Activated CD4-positive, alpha-beta T cell treated with anti-CD3 and anti-CD28 coated beads, Interleukin-2, amount 50 U/mL, for 4 hours (primary cell): ENCODE measurements at places on chromosomes 11 and 22.

GRCh38 chr11:73191151-73191550 lies 26.9 kb upstream of the P2RY2 start:
- DNase-seq, result no peak

DNA sequence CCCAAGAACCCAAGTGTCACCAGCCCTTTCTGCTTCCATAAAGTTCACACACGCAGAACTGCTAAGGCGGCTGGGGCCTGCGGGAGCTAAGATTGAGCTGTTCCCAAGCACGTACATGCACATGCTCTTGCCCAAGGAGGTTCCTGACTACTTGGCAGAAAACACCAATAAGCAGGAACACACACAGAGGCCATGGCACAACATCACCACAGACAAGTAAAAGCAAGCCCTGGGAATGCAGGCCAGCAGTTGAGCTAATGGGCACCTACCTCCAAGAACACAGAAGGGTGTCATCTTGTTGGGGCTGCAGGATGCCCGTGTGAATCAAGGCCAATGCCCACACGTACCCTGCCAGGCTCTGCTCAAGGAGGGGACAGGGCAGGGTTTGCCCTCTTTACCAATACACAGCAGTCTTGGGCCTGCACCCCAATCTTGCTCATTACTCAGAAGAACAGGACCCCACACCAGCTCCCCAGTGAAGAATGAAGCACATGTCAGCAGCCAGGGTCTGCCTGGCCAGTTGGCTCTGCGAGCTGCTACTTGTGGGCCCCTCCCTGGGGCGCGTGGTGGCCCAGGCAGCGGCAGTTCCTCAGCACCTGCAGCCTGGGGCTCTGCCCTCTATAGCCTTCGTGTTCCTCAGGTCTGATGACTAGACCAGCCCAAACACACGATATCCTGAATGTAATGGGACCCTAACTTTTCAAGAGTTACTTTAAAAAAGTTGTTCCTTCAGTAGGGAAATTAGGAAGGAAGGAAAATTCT lies 32.3 kb upstream of the CYP2D6 start:
- DNase-seq, result no peak

- DNase-seq, result no peak
These were observed 58.3 kb downstream of the MRTFA start for GRCh38 chr22:40578171-40578570.

- DNase-seq, result peak; percentile 10
These were observed 76.2 kb downstream of the SLC1A2 start for GRCh38 chr11:35343033-35343598.

DNA sequence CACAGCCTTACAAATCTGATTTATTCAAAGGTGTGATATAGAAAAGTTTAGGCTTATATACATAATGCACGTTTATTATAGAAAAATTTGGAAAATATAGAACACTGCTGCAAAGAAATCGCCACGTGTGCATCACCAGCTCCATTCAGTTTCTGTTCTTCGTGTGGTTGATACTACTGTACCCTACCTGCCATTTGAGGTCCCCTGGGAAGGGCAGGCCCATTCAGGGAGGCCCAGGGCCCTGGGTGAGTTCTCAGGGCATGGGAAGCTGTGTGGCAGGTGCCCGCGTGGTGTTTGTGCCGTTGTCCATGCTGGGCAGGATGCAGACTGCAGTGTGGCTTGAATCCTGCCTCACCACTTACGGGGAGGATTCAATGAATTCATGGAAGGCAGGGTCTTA lies 60.8 kb downstream of the TBC1D22A start:
- no peak for DNase-seq

DNA sequence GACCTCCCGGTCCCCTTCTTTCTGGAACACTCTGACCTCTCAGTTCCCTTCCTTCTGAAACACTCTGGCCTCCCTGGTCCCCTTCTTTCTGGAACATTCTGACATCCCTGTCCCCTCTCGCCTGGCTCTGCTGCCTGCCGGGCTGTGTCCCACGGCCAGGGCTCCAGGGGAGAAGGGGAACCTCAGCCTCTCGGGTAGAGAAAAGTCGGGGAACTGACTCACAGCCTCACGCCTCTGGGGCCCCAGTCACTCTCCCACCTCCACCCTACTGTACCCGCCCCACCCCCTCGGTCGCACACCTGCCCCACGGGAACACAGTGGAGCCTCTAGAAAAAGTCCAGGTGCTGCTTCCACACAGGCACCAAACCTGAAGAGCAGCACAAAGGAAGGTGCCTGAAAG lies 93.3 kb downstream of the BRD1 start:
- no peak for DNase-seq

DNA sequence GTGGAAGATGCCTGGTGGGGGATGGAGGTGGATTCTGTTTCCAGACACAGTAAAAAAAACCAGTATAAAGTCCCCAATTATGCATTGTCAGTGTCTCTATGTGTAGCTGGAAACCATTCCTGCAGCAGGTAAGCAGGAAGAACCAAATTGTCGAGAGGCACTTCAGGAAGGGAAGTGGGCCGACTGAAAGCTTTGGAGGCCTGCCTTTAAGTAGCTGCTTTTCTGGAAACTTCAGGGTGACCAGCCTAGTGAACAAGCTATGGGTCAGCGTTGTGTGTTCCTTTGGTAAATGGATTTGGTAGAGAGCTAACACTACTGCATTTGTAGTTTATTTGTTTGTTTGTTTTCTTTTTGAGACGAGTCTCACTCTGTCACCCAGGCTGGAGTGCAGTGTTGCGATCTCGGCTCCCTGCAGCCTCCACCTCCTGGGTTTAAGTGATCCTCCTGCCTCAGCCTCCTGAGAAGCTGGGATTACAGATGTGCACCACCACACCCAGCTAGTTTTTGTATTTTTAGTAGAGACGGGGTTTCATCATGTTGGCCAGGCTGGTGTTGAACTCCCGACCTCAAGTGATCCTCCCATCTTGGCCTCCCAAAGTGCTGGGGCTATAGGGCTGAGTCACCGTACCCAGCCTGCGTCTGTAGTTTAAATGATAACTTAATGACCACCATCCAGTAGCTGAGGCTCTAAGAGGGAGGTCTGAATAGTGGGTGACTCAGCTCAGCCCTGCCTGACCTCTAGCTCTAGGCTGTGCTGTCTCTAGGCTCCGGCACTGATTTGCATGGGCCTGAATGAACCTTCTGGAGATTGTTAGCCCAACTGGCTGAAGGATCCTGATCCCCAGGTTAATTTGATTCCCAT lies 12.8 kb downstream of the PTPRJ start:
- no peak for DNase-seq

DNA sequence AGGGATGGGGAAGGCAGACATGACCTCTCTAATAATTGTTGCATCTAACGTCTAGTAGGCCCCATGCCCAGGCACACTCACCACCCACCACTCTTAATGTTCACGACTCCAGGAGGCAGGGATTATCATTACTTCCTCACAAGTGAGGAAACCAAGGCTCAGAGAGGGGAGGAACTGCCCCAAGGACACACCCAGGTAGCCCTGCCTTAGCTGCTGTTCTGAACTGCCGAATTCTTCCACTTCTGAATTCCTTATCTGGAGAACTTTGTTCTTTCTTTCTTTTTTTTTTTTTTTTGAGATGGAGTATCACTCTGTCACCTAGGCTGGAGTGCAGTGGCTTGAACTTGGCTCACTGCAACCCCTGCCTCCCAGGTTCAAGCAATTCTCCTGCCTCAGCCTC lies 16.7 kb downstream of the SLCO2B1 start:
- DNase-seq, result no peak

- no peak for DNase-seq
These were observed 25.5 kb upstream of the CD82 start for GRCh38 chr11:44539971-44540370.

- DNase-seq, result no peak
These were observed at the start of gene MISFA for GRCh38 chr11:18599739-18600230. Gene MISFA (plus strand): TSS chr11:18599789. CDS start chr11:18599929, 140 bp downstream.

DNA sequence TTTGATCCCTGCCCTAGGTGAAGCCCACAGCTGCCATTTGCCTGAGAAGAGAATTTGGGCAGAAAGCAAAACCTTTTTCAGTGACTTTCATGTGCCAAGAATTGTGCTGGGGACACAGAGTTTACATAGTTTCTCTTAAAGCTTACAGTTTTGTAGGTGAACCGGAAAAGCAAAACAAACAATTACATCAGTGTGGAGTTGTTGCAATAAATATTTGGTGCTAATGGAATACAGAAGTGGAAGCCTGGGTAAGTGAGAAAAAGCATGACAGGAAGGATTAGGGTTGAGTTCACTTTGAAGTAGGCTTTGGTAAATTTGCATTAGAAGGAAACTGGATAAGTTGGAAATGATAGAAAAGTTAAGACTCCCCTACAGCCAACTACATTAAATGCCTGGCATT lies 82.7 kb downstream of the RASSF10 start:
- DNase-seq, result no peak

DNA sequence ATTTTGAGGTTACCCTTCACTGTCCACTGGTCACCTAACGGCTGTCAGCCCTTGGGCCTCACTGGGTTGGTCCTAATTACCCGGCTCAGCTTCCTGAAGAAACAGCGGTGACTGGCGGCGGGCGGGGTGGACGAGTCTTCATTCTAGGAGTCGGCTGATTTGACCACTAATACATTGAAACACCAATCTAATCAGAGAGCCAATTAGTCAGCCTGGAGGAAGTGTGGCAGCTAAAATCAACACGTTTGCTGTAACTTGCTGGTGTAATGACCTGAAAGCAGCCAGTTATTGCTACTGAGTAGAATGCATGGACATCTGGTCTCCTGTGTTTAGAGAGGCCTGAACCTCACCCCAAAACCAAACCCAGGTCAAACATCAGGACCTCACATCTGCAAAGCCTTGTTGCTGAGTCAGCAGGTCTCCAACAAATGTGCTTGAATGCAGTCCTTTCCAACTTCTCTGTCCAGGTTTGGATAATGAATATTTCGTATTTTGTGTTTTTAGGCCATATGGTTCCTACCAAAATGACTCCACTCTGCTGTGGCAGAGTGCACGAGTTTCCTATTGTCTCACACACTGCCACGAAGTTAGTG lies 496.4 kb downstream of the BRD1 start:
- DNase-seq, result no peak
